ENCODE measurements at places on chromosomes 12 and 14. TPM values are rescaled to one million over a fixed set of nuclear protein-coding genes. Genes with fewer than 3 reads are reported as not detected.

The GPD1 gene
- 5.0 TPM for total RNA-seq

The IL26 gene
- total RNA-seq: not detected

The KRT72 gene
- total RNA-seq: not detected

The CDH24 gene
- total RNA-seq: 1.1 TPM

The GLIPR1L1 gene
- not detected for total RNA-seq

- H3K4me3 ChIP-seq: no peak overlapping the region
- no peaks in the 10 kb centered on the region for H3K27me3 ChIP-seq
- H3K4me1 ChIP-seq: no peaks in the 10 kb centered on the region
- no peak overlapping the region for H3K27ac ChIP-seq
Observed at GRCh38 chr12:108935159-108935763, 55.4 kb downstream of the DAO start.

GRCh38 chr14:32896979-32897697 lies 41.5 kb upstream of the NPAS3 start:
- H3K4me3 ChIP-seq: peak overlapping the region; percentile 79
- no peak overlapping the region for H3K27ac ChIP-seq
- H3K27me3 ChIP-seq: no peaks in the 10 kb centered on the region

- no peak overlapping the region for H3K27ac ChIP-seq
- H3K36me3 ChIP-seq: no peaks in the 10 kb centered on the region
- no peak overlapping the region for H3K4me3 ChIP-seq
- H3K27me3 ChIP-seq: no peaks in the 10 kb centered on the region
- H3K4me1 ChIP-seq: peaks cover 17% of the 10 kb centered on the region
Observed at GRCh38 chr12:98372340-98373024, 142.9 kb upstream of the TMPO start.

- DNase-seq: no peak
- H3K27me3 ChIP-seq: no peaks in the 10 kb centered on the region
- no peaks in the 10 kb centered on the region for H3K36me3 ChIP-seq
- no peaks in the 10 kb centered on the region for H3K4me1 ChIP-seq
- H3K27ac ChIP-seq: no peak overlapping the region
Observed at GRCh38 chr12:52436000-52436827, 2.0 kb upstream of the KRT75 start.

GRCh38 chr12:126811391-126811790 lies 1455.6 kb upstream of the TMEM132C start:
- no peak overlapping the region for H3K27ac ChIP-seq
- no peaks in the 10 kb centered on the region for H3K4me1 ChIP-seq
- no peaks in the 10 kb centered on the region for H3K36me3 ChIP-seq
- DNase-seq: no peak
- no peaks in the 10 kb centered on the region for H3K27me3 ChIP-seq

DNA sequence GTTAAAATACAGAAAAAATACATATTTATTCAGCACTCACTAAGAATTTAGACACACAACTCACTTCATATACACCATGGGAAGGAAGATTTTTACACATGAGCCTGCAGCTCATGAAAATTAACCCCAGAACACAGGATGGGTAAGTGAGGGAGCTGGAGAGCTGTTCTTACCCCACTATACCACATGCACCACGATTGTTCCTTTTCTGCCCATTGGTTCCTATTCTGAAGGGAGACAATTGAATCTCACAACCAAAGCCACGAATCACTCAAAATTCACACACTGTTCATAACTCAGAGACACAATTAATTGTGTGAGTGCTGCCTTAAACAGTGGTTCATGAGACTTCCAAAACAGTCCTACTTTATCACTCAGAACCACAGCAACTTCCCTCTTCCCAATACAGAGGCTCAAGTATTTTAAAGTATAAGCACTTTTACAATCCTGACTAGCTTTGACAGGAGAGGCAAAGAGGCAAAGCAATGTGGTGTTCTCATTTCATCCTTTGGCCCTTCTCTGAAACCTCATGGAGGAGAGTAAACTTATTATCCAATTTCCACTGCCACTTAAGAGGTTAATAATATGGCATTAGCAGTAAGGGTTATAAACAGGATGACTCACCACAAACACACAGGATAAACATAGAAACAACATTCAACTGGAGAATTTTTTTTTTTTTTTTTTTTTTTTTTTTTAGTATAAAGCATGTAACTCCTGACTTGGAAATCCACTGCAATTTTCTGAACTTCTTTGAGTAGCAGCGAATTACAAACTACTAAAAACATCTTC lies 59.5 kb downstream of the ITPR2 start:
- DNase-seq: no peak
- no peaks in the 10 kb centered on the region for H3K27me3 ChIP-seq
- H3K27ac ChIP-seq: no peak overlapping the region

- H3K4me1 ChIP-seq: no peaks in the 10 kb centered on the region
- no peaks in the 10 kb centered on the region for H3K36me3 ChIP-seq
- H3K4me3 ChIP-seq: no peak overlapping the region
- H3K27ac ChIP-seq: no peak overlapping the region
- DNase-seq: no peak
Observed at GRCh38 chr14:87331991-87332390, 661.0 kb downstream of the GALC start.

- peaks cover 42% of the 10 kb centered on the region for H3K36me3 ChIP-seq
- H3K27ac ChIP-seq: no peak overlapping the region
- DNase-seq: peak; percentile 18
Observed at GRCh38 chr12:122350141-122350848, 72.2 kb downstream of the CLIP1 start.

DNA sequence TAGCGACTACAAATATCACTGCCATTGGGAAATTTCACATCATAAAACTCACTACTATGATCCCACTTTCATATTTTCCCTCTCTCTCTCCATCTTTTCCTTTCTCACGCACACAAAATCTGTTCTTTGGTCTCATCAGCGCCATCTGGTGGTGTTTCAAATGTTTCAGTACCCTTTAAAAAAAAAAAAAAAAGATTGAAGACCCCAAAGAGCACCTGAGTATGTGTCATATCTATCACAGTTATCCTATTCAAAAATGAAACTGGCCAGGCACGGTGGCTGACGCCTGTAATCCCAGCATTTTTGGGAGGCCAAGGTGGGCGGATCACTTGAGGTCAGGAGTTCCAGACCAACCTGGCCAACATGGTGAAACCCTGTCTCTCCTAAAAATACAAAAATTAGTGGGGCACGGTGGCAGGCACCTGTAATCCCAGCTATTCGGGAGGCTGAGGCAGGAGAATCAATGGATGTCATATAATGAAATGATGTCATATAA lies 72.4 kb downstream of the TTC9 start:
- H3K4me1 ChIP-seq: peaks cover 10% of the 10 kb centered on the region
- H3K36me3 ChIP-seq: no peaks in the 10 kb centered on the region
- no peak overlapping the region for H3K27ac ChIP-seq
- no peaks in the 10 kb centered on the region for H3K27me3 ChIP-seq

DNA sequence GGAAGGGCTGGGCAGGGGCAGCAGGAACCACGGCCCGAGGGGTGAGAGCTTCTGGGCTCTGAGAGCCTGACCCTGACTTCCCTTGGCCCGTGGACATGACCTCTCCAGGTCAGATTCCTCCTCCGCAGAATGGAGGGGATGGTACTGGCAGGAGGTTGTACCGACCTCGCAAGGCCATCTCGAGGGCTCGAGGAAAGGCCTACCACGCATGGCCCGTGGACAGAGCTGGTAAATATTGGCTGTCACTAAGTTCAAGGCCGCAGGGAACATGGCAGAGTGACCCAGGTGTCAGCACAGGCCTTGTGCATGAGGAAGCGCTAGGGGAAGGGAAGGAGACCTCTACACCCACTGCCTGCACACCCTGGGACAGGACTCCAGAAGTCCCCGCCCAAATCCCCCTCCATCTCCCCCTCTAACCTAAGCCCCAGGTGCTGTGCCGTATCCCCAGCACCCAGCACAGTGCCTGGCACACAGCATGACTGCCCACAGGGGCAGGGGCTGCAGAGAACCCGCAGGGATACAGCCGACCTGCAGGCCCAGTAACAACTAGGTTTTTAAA lies 54.9 kb upstream of the PPP2R5C start:
- H3K27ac ChIP-seq: no peak overlapping the region
- H3K27me3 ChIP-seq: no peaks in the 10 kb centered on the region
- H3K36me3 ChIP-seq: no peaks in the 10 kb centered on the region
- no peak for DNase-seq

- no peak for DNase-seq
- no peaks in the 10 kb centered on the region for H3K36me3 ChIP-seq
- no peak overlapping the region for H3K4me3 ChIP-seq
Observed at GRCh38 chr12:29066011-29066588, 83.0 kb upstream of the FAR2 start.

- no peak for DNase-seq
- H3K4me3 ChIP-seq: no peak overlapping the region
- no peak overlapping the region for H3K27ac ChIP-seq
- no peaks in the 10 kb centered on the region for H3K36me3 ChIP-seq
- H3K27me3 ChIP-seq: no peaks in the 10 kb centered on the region
Observed at GRCh38 chr14:105944632-105945610, 418.5 kb downstream of the TMEM121 start.
